EH (cell line): ENCODE measurements at places on chromosomes 11 and 22.
A peak's percentile ranks its signal among the peaks of the same experiment; 100 is the strongest.

DNA sequence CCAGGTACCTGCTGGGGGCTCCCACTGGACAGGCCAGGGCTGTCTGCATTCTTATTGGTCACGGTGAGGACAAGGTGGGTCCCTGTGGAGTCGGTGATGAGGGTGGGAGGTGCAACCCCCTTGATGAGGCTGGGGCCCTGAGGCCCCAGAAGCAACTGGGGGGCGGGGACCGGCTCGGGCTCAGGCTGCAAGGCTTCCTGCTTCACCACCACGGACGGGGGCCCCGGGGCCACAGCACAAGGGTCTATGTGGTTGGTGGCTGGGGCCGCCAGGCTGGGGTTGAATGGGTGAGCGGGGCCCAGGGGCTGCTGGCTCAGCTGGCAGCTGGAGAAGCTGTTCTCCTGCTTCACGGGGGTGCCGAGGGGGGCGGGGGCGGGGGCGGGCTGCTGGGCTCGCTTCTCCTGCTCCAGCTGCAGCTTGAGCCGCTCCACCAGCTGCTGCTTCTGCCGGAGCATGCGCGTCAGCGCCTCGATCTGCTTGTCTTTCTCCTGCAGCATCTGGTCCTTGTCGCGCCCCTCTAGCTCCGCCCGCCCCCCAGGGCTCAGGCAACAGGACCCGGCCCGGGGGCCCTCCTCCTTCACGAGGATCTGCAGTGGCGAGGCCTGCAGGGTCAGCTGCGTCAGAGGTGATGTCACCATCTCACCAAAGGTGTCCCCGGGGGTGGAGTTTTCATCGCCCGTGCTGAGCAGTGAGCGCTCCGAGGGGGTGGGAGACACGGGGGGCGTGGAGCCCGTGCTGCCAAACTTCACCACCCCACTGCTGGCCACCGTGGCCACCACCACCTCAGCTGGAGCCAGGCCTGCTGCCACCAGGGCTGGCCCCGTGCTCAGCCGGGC, 48.2 kb downstream of the SGSM3 start:
- no peak for DNase-seq

- no peak for DNase-seq
These were observed 284.0 kb downstream of the MN1 start for GRCh38 chr22:27517361-27518155.

GRCh38 chr22:23232094-23232905, 52.0 kb downstream of the BCR start:
- DNase-seq, result no peak

DNA sequence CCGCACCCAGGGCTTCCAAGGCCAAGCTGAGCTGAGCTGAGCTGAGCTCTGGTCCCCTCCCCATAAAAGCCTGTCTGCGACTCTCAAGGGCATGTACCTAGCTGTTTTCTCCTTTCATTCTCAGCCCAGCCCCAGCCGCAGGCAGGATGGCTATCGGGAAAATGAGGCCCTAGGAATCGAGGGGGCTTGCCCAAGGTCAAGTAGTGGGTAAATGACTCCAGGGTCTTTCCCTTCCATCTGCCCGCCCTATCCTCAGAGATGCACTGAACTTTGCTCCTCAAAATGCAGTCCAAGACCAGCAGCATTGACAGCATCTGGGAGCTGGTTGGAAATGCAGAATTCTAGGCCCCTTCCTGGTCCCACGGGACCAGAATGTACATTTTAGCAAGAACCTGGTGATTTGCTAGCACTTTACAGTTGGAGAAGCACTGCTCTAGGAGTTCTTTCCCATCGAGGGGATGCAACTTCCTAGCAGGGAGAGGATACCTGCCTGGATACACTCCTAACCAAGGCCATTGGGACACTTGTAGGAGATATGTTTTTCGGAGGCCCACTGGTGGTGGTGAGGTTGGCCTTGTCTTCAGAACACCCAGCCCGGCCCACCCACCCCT, 43.2 kb upstream of the ACCSL start:
- DNase-seq, result no peak

GRCh38 chr11:64355078-64355940, 3.7 kb upstream of the RPS6KA4 start:
- DNase-seq, result peak; percentile 83

DNA sequence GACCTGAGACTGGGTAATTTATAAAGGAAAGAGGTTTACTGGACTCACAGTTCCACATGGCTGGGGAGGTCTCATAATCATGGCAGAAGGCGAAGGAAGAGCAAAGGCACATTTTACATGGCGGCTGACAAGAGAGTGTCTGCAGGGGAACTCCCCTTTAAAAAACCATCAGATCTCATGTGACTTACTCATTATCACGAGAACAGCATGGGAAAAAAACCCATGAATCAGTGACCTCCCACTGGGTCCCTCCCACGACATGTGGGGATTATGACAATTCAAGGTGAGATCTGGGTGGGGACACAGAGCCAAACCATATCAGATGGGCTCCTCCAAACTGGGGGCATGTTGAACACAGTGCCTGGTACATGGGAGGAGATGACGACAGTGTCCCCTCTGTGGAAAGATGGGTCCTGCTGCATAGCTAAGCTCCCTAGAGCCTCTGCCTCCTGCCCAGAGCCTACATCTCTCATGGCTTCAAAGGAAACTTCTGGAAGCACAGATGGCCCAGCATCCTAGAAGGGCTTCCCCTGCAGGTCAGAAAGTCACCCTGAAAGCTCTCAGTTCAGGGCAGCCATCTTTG, 46.1 kb downstream of the MYEOV start:
- DNase-seq, result no peak

GRCh38 chr11:21556926-21557325, 636.0 kb upstream of the ANO5 start:
- no peak for DNase-seq

DNA sequence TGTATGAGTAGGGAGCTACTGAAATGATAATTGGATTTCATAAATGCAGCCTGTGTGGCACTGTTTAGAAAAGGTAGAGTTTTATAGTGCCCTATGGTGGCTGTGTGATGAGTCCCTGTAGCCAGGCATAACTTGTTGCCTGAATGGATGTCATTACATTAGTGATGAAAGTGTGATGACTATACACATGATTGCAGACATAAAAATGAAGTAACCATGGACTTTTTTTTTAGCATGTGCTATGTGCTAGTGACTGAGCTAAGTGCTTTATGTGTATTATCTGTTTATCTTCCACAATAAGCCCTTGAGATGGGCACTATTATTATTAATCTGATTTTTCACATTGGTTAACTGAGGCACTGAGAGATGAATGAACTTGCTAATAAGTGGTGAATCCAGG, 13.5 kb upstream of the GRAMD1B start:
- DNase-seq, result no peak

DNA sequence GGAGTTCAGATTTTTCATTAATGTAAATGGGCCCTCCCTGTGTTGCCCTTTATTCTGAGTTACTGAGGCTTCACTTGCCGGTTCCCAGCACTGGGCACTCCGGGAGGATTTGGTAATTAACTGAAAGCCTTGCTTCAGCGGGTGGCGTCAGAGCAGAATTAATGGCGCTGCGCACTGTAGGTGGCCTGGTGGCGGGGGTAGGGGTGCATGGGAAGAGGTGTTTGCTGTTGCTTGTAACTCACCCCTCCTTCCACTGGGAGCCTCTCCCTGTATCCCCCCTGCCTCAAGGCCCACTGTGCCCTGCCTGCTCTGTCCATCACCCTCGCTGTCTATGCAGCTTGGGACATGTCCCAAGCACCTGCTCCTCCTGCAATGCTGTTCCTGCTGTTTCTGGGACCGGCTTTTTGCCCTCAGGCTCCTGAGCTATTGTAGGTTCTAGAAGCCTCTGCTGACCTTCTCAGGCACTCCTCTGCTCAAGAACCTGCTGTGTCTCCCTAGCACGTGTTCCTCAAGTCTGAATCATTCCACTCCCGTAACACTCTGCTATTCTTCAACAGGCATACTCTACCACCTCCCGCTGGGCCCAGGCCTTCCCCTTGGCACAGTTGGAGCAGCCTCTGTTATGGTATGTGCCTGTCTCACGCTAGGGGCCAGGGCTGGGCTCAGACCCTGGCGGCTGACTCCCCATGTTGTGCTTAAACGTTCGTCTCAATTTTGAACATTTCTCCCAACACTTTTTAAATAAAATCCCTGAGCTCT, 24.4 kb downstream of the ARHGAP8 start:
- DNase-seq, result no peak

DNA sequence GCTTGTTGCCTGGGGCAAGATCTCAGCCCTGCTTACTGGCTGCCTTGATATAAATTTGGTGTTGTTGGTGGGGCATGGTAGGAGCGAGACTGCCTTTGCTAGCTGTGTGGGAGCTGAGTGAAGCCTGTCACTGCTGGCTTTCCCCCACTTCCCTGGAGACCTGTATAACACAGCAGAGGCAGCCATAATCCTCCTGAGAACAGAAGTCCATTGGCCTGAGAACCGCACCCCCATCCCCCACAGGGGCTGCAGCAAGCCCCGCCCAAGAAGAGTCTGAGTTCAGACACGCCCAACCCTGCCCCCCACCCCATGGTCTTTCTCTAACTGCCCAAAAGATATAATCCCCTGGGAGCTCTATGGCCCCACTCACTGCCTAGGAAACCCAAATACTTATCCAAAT, 39.2 kb upstream of the ARHGAP42 start:
- DNase-seq, result no peak

DNA sequence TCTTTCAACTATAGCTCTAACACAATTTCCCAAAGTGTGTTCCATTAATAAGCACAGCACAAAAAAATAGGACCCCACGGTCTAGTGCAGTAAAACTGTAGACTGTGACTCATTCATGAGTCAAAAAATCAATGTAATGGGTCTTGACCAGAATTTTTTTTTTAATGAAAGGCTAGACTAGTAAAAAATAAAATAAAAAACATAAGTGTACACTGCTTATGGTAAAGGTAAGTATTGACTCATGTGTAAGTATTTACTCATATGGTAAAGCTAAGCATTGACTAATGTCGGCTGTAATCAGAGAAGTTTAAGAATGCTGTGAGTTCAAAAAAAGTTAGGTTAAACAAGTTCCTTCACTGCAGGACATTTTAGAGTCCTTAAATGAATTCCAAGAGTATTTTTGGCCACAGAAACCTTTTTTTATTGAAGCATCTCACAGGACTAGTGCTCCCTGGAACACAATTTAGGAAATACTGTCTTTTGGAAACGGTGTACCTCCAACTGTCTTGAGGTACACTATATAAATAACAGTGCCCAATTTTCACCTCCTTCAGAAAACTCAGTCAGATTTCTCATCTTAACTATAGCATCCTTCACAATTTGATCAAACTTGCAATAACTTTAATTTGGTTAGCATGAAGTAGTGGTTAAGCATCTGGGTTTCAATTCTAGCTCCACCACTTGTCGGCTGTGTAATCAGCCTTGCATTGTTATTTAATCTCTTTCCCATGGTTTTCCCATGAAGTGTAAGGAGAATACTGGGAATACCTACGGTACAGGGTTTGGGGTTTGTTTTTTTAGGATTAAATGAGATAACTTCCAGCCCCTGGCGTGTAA, 2.1 kb downstream of the CCDC73 start:
- no peak for DNase-seq

DNA sequence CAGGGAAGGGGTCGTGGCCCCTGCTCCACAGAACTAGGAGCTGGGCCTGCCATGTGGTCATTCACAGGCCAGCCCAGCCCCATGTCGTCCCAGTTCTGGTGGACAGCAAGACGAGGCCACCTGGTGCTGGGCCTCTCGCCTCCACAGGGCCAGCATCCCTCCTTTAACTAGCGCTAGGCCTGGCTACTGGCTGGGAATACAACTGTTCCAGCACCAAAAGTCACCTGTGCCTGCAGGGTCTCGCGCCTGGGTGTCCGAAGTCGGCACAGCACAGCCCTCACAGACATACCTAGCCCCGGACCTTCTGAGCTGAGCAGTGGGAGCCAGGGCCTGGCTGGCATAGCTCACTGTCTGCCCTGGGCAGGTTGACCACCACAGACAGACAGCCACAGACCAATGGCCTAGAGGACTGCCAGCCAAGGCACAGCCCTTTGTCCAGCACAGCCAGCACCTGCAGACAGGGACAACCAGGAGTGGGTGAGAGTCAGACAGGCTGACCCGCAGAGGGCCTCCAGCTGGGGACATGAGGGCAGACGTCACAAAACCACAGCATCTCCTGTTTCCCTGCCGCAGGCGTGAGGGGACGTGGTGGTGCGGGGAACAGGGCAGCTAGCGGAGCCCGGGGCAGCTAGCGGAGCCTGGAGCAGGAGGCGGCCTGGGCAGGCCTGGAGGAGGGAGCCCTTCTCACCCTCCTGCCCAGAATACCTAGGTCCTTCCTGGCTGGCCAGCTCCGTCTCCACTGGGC, 27.2 kb upstream of the TH start:
- no peak for DNase-seq

GRCh38 chr11:94910779-94911178, 62.6 kb downstream of the CWC15 start:
- peak; percentile 85 for DNase-seq

- peak; percentile 95 for DNase-seq
These were observed at the start of gene EIF3M for GRCh38 chr11:32583459-32584271. TSS of gene EIF3M (plus strand) at chr11:32583831. CDS start at chr11:32583888, 57 bp downstream.

DNA sequence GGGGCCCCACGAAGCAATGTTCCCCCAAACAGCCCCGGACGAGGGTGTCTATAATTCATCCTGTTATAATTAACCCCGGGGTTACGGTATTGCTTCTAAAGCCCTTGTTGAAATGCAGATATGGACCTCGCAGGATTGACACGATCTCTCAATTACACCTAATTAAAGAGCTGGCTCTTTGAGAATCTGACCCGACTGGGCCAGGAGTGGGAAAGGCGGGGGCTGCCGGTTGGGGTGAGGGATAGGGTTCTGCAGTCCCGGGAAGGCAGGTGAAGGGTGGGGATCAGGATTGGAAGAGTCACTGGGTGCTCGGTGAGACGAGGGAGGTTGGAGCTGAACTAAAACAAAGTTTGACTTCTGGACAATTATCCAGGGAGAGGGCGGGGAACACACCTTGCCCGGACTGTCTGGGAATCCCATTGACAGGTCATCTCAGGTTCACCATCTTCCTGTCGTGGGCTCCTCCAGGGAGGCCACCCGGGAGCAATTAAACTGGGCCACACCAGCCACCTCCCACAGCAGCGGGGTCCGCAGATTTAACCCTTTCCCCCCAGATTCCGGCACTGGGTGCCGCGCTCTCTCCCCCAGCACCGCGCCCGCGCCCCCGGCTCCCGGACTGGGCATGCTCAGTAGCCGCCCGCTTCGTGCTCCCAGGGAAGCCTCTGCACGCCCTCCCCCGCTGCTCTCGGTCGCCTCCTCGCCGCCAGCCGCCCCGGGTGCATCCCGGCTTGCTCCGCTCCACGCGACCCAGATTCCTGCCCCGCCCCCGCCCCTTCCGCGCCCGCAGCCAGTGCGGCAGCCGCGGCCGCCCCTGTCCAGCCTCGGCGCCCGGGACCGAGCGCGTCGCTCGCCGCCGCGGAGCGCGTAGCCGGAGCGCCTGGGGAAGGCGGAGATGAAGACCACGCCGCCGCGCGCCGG, at the start of gene ELMOD1:
ELMOD1 (plus strand) TSS at position 688 of the 918 bp plus-strand sequence. CDS start 27,043 bp downstream, outside the sequence.
- DNase-seq, result peak; percentile 49

- DNase-seq, result peak; percentile 71
These were observed 4.2 kb upstream of the OSM start for GRCh38 chr22:30270832-30271231.

- no peak for DNase-seq
These were observed 20.1 kb downstream of the ST14 start for GRCh38 chr11:130179396-130180306.

GRCh38 chr22:19991645-19992451, 24.8 kb downstream of the ARVCF start:
- DNase-seq, result peak; percentile 19

GRCh38 chr22:29078036-29078868, 5.4 kb downstream of the KREMEN1 start:
- DNase-seq, result no peak
